ENCODE measurements at places on chromosomes 2 and 18.

GRCh38 chr2:19673213-19673791, 228.5 kb downstream of the TTC32 start:
- no peak for DNase-seq

- DNase-seq: no peak
These were observed 21.1 kb upstream of the NFATC1 start for GRCh38 chr18:79374408-79375171.

DNA sequence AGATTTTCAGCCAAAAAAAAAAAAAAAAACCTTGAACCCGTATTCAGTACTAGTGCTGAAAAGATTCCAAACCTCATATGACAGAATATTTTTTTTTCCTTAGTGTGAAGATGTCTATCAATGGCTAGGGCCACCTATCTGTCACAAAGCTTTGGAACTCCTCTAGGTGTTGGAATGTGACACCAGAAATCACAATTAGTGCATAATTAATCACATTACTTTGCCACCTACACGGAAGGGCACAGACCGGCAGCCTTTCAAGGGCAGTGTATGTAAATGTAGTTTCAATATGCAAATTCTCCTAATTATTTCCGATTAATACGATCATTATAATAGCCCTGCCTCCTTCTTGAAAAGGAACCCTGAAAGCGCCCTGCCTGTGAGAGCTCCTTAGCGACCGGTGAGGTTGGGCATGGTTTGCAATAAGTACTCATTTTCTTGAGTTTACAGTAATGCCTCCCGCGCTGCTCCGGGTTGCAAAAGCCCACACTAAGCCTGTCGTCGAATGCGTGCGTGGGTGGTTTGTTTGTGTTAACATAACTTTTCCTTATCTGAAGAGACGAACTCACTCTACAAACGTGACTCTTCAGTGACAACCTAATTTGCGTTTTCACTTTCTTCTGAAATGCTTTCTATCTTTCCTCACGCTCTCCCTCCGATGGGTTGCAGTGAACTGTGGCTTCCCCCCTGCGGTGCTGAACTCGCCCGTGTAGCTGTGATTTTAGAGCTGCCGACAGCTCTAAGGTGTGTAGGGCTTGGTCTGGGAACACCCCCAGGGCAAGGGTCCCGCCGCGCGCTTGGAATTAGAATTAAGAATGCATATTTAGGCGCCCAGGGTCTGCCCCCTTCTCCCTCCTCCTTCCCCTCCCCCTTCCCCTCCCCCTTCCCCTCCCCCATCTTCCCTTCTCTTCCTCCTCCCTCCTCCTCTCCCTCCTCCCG, 765 bp upstream of the ID2 start:
- DNase-seq: peak; percentile 51

GRCh38 chr18:76369791-76370190, 125.3 kb downstream of the ZNF516 start:
- DNase-seq: no peak

DNA sequence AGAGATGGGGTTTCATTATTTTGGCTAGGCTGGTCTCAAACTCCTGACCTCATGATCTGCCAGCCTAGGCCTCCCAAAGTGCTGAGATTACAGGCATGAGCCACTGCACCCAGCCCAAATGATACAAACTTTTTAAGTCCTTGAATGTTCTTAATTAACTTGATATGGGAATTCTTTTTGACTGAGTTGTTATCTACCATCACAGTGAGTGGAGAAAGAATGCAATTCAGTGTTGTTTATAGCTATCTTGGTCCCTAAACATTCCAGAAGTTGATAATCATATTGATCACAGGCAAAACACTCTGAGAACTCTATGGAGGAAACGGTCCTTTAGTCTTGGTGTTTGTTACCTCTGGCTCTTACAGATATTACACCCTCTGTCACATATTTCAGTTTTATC, 1072.5 kb downstream of the SUCLG1 start:
- no peak for DNase-seq

DNA sequence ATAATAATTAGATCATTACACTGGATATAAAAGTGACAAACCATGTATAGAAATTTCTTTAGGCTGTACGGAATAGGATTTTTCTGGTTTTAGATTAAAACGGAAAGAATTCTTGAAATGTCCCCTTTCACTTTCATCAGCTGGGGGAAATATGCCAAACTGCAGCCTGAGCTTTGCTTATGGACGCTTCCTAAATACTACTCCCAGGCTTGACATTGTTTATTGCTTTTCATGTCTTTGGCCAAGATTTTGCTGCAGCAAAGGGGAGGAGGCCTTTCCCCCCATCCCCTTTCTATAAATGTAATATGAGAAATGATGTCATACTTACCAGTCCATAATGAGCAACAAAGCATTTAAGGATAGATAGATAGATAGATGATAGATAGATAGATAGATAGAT, 158.4 kb downstream of the MAP2 start:
- DNase-seq: no peak

DNA sequence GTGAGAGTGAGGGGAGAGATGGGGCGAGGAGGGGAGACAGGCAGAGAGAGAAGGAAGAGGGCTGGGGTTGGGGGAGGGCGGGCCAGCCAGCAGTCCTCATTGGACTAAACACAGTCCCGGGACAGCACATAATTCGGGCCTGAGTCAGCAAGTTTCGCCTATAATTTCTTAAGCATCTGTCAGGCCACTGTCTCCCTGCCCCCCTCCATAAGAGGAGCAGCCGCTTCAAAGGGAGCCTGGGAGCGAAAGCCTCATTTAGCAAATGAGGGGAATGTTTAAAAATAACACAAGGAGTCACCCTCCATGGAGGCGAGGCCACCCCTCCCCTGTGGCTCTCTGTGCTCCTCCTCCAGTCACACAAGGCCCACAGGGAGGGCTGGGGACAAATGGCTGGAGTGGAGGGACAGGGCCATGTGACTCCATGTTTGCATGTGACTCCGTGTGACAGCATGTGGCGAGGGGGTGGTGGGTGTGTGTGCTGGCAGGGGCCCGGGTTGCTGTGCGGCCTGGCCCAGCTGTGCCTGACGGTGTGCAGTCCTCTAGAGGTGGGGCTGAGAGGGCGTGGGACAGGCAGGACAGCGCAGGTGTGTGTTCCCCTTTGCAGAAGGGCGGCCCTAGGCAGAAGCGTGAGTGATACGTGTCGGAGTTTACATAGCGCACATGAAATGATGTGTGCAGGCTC, 162.4 kb downstream of the CELF4 start:
- no peak for DNase-seq

DNA sequence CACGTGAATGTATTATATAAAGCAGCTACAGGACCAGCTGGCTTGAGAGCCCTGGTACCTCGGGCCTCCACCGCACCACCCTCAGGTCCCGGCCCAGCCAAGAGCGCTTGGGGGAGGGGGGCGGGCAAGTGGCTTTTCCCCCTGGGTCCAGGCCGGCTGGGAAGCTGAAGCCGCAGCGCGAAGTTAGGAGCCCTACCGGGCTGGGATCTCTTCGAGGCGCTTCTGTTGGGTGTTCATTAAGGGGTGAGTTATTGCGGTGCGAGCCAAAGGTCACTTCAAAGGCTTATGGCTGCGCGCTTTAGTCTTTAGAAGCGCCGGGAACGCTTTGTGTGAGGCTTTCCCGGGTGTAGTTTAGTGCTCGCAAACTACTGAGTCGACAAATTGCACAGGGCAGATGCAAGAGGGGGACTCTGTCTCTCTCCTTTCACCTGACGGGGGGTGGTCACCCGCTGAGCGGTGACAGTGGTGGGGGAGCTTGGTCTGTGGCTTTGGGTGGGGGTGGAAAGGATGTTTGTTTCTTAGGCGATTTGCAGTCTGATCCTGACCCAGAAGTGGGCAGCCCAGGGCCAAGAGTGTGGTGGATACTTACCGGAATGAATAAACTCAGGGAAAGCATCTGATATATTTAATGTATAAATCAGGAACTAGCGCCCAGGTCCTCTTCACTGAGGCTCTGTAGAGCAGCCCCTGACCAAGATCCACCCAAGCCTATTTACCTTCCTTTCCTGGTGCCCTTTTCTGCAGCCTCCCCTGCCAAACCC, 6.0 kb downstream of the HOXD3 start:
- no peak for DNase-seq

- no peak for DNase-seq
These were observed 16.1 kb downstream of the WIPF1 start for GRCh38 chr2:174581491-174581890.

- no peak for DNase-seq
These were observed 10.5 kb upstream of the IKZF2 start for GRCh38 chr2:213161759-213162515.

DNA sequence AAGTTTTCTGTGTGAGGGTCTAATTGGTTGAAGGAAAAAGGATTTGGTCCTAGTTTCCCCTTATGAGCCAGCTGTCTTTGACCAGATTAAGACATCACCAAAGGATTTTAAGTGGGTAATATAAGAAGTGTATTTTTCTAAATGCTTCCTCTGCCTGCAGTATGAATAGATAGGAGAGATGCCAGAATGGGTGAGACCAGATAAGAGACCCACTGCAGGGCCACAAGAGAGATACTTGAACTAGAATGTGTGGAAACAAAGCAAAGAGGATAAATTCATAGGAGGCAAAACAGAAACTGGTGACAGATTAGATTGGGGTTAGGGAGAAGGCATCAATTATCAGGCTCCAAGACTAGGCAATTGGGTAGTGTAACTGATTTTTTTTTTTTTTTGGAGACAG, 1.1 kb upstream of the HDHD2 start:
- DNase-seq: no peak

DNA sequence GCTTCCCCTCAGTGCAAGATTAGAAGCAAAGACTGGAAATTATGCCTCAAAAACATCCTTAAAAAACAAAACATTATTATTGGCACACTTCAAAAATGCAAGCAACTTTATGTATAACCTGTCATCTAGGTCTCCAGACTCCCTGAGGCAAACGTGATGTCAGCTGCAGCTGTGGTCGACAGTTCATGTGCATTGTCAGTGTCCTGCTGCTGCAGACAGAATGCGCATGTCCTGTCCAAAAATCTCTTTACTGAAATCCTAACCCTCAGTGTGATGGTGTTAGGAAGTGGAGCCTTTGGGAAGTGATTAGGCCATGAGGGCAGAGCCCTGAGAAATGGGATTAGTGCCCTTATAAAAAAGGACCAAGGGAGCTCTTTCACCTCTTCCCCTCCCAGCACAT, 126.9 kb downstream of the CYRIA start:
- DNase-seq: no peak

DNA sequence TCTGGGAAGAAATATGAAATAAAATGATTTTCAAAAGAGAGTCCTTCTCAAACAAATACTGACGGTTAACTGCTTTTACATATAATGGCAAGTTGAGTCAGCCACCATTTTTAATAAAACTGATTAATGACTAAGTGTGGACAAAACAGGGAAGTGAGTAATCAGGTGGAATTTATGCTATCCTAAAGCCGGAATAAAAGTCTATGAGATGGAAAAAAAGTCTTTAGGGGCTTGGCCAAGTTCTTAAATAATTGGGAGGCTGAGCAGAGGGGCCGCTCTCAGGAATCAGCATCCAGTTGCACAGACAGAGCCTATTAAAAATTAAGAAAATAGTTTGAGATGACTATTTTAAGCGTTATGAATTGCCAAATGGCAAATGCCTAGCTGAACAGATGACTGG, 58.6 kb upstream of the AFF3 start:
- no peak for DNase-seq
